ENCODE measurements at places on chromosomes 7 and 10. TPM values are rescaled to one million over a fixed set of nuclear protein-coding genes. Genes with fewer than 3 reads are reported as not detected.

The CDNF gene
- 2.2 TPM for total RNA-seq

GRCh38 chr7:37035631-37036030, 311.3 kb upstream of the AOAH start:
- H3K27ac ChIP-seq: no peak overlapping the region
- H3K27me3 ChIP-seq: peaks cover 5% of the 10 kb centered on the region
- H3K4me3 ChIP-seq: no peak overlapping the region
- H3K36me3 ChIP-seq: no peaks in the 10 kb centered on the region
- DNase-seq: no peak

The SERPINE1 gene
- total RNA-seq: not detected

The RBM48 gene
- total RNA-seq: 15.4 TPM

The PDZD7 gene
- total RNA-seq: 1.5 TPM

DNA sequence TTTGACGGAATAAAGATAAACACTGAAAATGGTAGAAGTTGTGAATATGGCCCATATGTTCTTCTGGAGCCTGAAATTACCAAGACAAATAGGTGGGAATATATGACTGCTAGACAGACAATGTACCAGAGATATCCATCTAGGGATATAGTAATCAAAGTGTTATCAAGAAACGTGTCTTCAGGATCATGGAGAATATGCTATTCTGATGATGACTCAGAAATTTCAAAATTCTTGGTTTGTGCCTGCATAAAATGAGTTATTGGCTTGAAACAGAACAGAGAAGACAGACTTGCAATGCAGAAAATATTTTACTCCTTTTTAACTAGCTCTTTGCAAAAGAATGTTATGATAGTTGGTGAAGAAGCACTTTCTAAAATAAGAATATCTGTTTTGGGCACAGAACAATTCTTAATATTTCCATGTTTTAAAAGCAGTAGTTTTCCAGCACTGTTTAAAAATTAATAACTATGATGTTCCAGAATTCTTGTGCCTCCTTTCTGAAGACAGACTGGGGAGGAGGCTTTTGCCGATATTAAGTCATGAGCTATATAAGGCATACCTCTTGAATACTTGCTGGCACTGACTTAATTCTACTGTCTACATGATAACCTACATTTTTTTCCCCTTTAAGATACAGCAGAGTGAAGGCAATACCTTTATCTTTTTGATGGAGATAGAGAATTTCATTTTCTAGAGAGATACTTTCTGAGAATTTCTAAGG, 34.4 kb upstream of the CABCOCO1 start:
- DNase-seq: no peak
- H3K4me3 ChIP-seq: no peak overlapping the region
- no peaks in the 10 kb centered on the region for H3K27me3 ChIP-seq
- H3K4me1 ChIP-seq: peaks cover 2% of the 10 kb centered on the region
- no peaks in the 10 kb centered on the region for H3K36me3 ChIP-seq

The SEMA4G gene
- total RNA-seq: 46.9 TPM

The MACC1 gene
- total RNA-seq: 0.29 TPM

- DNase-seq: no peak
- H3K4me1 ChIP-seq: no peaks in the 10 kb centered on the region
- H3K27ac ChIP-seq: no peak overlapping the region
- no peaks in the 10 kb centered on the region for H3K36me3 ChIP-seq
- no peak overlapping the region for H3K4me3 ChIP-seq
Measured at GRCh38 chr7:134726581-134726980, 52.9 kb upstream of the CALD1 start.

- H3K27ac ChIP-seq: peak overlapping the region; percentile 55
- no peak for DNase-seq
- H3K36me3 ChIP-seq: peaks cover 6% of the 10 kb centered on the region
Measured at GRCh38 chr7:3003936-3004335, 39.7 kb downstream of the CARD11 start.

DNA sequence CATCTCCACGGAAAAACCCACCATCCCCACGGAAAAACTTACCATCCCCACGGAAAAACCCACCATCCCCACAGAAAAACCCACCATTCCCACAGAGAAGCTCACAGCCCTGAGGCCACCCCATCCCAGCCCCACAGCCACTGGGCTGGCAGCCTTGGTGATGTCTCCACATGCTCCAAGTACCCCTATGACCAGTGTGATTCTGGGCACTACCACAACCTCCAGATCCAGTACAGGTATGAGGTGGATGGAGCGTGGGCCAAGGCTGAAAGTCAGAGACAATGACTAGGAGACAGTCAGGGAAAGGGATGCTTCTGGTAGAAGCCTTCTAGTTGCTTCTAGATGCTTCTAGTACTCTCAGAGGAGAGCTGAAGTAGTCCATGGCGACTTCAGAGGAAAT, 19.6 kb downstream of the ZAN start:
- no peak for DNase-seq
- H3K36me3 ChIP-seq: no peaks in the 10 kb centered on the region
- H3K27me3 ChIP-seq: peaks cover 4% of the 10 kb centered on the region
- no peak overlapping the region for H3K27ac ChIP-seq

The ANLN gene
- total RNA-seq: 18.4 TPM

- peaks cover 5% of the 10 kb centered on the region for H3K27me3 ChIP-seq
- no peak overlapping the region for H3K4me3 ChIP-seq
- H3K36me3 ChIP-seq: no peaks in the 10 kb centered on the region
- peak overlapping the region; percentile 52 for H3K27ac ChIP-seq
Measured at GRCh38 chr7:138945154-138945553, 36.0 kb downstream of the KIAA1549 start.

- peaks cover 2% of the 10 kb centered on the region for H3K4me1 ChIP-seq
- no peaks in the 10 kb centered on the region for H3K36me3 ChIP-seq
- H3K4me3 ChIP-seq: no peak overlapping the region
- DNase-seq: no peak
- H3K27me3 ChIP-seq: peaks cover 12% of the 10 kb centered on the region
Measured at GRCh38 chr10:49601857-49602256, 8.3 kb upstream of the SLC18A3 start.

DNA sequence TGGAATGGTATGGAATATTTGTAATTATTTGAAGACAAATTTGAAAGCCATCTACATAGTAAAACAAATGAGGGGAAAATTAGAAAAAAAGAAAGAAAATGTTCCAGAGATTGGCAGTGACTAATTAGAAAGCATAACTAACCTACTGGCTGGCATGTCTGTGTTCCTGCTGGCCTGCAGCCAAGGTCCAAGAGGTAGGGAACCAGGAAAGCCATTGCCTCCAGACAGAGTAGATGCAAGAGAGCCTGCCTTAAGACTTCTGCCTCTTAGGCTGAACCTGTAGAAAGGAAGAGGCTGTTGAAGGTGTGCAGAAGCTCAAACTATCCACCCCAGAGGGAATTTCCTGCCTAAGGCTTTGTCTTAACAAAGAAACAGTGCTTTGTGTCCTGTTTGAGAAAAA, 982.0 kb downstream of the SORCS1 start:
- H3K36me3 ChIP-seq: no peaks in the 10 kb centered on the region
- no peaks in the 10 kb centered on the region for H3K27me3 ChIP-seq
- no peak for DNase-seq

All from glutamatergic neuron (in vitro differentiated cells).